Activated naive CD4-positive, alpha-beta T cell treated with anti-CD3 and anti-CD28 coated beads for 36 hours (primary cell): ENCODE measurements at places on chromosomes 5 and 9.

DNA sequence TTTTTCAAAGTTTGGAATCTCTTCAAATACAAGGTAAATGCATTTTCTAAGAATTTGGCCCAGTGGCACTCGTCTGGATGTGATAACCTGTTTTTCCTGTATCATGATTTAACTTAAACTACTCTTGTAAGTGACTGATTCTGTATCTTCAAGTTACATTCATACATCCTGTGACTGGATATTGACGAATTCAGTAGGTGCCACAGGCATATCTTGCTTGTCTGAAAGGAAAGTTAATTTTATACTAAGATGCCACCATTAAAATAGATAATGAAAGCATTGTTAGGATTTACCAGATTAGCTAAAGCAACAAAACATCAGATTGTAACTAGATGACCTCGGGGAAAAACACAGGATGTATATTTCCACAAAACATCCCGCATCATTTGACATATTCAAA, 175.3 kb upstream of the ZNF608 start:
- H3K27ac ChIP-seq = no peak overlapping the region
- no peaks in the 10 kb centered on the region for H3K4me1 ChIP-seq
- no peaks in the 10 kb centered on the region for H3K36me3 ChIP-seq
- H3K27me3 ChIP-seq = peaks cover 1% of the 10 kb centered on the region

DNA sequence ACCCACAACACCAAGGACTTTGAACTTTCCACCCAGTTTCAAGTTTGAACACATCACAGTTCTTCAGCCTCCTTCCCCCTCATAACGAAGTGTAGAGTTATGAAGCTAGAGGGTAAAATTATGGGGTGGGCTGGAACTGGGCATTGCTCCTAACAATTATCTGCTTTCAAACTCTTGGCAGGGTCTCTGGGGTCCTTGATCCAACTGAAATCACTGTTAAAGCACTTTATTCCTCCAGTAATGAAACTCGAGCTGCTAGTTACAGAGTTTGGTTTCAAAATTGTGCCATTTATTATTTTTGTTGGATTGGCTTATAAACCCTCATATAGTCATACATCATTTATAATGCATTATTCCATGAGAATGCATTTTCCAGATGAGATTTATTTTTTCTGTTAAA, 158.5 kb downstream of the RGS3 start:
- no peak for DNase-seq
- H3K4me3 ChIP-seq = no peak overlapping the region
- peaks cover 2% of the 10 kb centered on the region for H3K27me3 ChIP-seq
- H3K36me3 ChIP-seq = no peaks in the 10 kb centered on the region

DNA sequence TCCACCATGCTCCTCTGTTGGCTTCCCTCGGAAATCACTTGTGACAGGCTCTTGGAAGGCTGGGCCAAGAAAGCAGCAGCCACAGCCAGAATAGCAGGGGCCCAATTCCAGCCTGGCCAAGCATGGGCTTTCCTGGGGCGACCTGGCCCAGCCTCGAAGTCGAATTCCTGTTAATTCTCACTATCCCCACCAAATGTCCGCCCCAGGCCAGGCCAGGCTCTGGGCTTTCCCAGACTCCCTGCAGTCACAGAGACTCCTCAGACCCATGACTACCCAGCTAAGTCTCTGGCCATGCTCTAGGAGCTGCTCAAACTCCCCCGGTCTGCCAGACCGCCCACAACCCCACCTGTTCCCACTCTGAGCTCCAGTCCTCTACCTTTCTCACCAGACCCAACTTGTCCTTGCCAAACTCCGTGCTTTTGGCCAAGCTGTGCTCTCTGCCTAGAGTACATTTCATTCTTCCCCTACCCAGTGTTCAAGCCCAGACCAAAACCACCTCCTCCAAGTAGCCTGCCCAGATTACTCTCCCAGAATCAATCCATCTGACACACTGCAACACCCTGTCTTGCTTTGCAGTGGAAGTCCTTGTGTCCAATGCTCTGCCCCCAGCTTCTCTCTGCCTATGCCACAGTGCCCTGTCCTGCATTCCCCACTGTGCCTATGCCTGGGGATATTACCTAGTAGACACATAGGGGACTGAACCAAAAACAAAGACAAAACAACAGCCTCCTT, 26.2 kb downstream of the SHB start:
- H3K4me1 ChIP-seq = peaks cover 3% of the 10 kb centered on the region
- H3K4me3 ChIP-seq = no peak overlapping the region
- no peaks in the 10 kb centered on the region for H3K36me3 ChIP-seq
- H3K27me3 ChIP-seq = no peaks in the 10 kb centered on the region

DNA sequence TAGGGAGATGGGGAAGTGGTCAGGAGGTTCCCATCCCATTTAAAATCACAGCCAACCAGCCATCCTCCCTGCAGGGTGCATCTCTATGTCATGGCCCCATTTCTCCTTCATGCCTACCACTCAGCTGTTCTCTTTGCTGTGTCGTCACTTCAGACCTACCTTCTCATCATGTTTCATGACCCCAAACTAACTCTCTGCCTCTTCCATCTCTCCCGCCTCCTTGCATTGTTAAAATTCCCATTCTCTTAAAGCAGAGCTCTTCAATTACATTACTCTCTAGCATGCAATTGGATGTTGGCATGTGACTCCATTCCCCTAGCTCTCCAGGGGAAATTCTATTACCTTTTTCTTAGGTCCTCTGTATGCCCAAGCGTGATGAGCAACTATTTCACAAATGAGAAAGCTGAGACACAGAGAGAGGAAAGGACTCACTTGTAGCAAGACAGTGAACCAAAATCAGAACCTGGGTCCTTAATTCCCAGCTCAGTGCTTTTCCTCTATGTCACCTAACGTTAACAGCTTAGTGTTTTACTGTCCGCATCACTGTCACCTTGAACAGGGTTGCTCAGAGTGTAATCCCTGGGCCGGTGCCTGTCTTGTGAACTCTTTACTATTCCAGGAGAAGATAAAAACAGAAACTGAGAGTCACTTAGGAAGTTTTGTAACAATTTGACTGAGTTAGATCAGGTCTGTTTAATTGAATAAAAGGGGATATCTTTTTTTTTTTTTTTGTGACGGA, 28.1 kb downstream of the PDE6A start:
- H3K27me3 ChIP-seq = peaks cover 7% of the 10 kb centered on the region
- DNase-seq = no peak
- no peak overlapping the region for H3K4me3 ChIP-seq
- peaks cover 1% of the 10 kb centered on the region for H3K4me1 ChIP-seq

DNA sequence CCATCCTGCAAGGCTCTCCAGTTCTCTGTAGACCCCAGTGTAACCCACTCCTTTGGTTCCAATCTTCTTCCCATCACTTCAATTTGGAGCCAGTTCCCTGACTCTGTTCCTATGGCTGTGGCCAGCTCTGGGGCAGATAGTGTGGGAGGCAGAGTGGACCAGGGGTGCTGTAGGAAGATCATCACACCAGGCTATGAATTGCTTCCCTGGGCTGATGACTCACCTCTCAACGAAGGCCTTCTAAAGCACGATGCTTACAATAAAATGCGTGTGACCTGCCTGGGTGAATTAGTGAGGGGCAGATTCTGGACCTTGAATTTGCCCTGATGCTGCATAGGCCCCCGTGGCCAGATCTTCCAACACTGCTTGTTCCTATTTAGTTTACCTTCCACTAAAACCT, 289.7 kb downstream of the FBXL7 start:
- no peaks in the 10 kb centered on the region for H3K36me3 ChIP-seq
- H3K4me1 ChIP-seq = no peaks in the 10 kb centered on the region
- no peaks in the 10 kb centered on the region for H3K27me3 ChIP-seq
- no peak overlapping the region for H3K27ac ChIP-seq
- DNase-seq = no peak

- DNase-seq = peak; percentile 47
- no peak overlapping the region for H3K4me3 ChIP-seq
- H3K4me1 ChIP-seq = peaks cover 25% of the 10 kb centered on the region
- H3K27me3 ChIP-seq = no peaks in the 10 kb centered on the region
- peaks cover 12% of the 10 kb centered on the region for H3K36me3 ChIP-seq
These were observed 131.4 kb downstream of the CD180 start for GRCh38 chr5:67065237-67065636.

GRCh38 chr5:111743988-111744387, 13.0 kb downstream of the NREP start:
- H3K27ac ChIP-seq = no peak overlapping the region
- H3K4me3 ChIP-seq = no peak overlapping the region
- H3K36me3 ChIP-seq = no peaks in the 10 kb centered on the region

DNA sequence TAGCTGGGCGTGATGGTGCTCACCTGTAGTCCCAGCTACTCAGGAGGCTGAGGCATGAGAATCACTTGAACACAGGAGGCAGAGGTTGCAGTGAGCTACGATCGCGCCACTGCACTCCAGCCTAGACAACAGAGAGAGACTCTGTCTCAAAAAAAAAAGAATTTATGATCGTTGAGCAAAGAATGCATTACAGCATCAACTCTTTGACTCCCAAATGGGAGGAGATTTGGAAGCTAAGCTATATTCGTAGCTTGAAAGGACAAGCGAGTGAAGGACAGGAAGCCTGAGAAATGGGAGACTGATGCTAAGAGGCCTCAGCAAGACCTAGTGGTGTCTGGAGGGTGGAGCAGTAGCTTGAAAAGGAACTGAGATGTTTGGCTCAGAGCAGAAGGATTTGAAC, 10.3 kb upstream of the CCIN start:
- H3K27me3 ChIP-seq = no peaks in the 10 kb centered on the region
- peaks cover 6% of the 10 kb centered on the region for H3K36me3 ChIP-seq
- H3K4me1 ChIP-seq = peaks cover 11% of the 10 kb centered on the region
- H3K4me3 ChIP-seq = no peak overlapping the region

GRCh38 chr9:121620777-121621449, 30.5 kb upstream of the DAB2IP start:
- no peak overlapping the region for H3K27ac ChIP-seq
- H3K27me3 ChIP-seq = peaks cover 6% of the 10 kb centered on the region
- DNase-seq = peak; percentile 17
- H3K36me3 ChIP-seq = no peaks in the 10 kb centered on the region
- H3K4me3 ChIP-seq = no peak overlapping the region

DNA sequence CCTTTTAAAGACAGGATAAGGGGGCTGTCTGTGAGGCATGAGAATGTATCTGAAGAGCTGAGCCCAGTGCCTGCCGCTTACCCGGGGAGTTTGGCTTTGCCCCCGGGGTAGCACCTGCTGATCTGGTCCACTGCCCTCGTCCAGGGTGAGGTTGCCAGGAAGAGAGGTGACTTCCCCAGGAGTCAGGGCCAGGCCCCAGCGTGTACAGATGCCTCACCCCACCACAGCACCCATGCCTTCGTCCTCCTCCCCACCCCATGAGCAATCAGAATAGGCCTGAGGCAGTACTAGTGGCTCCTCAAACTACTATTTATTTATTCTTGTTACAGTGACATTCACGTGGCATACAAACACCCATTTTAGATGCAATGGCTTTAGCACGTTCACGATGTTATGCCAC, 15.7 kb upstream of the AIF1L start:
- no peak overlapping the region for H3K4me3 ChIP-seq
- no peaks in the 10 kb centered on the region for H3K36me3 ChIP-seq
- H3K27me3 ChIP-seq = no peaks in the 10 kb centered on the region

- H3K27me3 ChIP-seq = no peaks in the 10 kb centered on the region
- H3K27ac ChIP-seq = no peak overlapping the region
- DNase-seq = no peak
- H3K4me3 ChIP-seq = no peak overlapping the region
- H3K4me1 ChIP-seq = no peaks in the 10 kb centered on the region
These were observed 99.0 kb downstream of the MUSK start for GRCh38 chr9:110767559-110768063.

DNA sequence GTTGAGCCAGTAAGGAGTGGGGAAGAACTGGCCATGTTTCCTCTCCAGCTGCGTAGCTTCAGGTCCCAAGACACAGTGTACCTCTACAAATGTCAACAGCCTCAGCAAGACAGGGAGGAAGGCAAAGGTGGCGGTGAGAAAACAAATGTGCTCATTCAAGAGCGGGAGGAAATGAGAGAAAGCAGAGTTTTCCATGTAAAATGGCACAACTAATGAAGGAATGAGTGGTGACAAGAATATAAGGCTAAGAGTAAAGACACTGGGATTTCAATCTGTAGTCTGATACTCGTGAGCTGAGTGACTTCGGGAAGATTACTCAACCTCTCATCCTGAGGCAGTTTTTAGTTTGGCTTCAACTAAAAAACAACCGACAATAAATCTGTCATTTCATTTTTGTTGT, 67.6 kb downstream of the DPYSL3 start:
- no peak overlapping the region for H3K4me3 ChIP-seq
- H3K36me3 ChIP-seq = no peaks in the 10 kb centered on the region
- no peaks in the 10 kb centered on the region for H3K4me1 ChIP-seq
- no peak overlapping the region for H3K27ac ChIP-seq

DNA sequence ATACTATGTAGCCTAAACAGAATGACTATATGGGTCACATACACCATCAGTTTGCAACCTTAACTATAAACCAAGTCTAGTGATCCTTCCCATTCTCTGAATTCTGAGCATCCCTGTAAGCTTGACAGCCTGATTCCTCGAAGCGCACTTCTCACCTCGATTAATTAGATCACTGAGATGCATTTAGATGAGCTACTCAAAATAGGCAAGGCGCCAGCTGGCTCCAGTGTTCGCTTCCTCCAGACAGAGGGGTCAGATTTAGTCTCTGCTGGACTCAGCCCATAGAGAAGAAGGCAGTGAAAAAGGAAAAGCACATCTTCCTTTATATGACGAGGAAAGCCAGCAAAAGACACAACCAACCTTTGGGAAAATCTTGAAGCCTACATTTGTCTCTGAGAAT, 371.5 kb downstream of the MLLT3 start:
- DNase-seq = no peak
- H3K27ac ChIP-seq = no peak overlapping the region
- no peak overlapping the region for H3K4me3 ChIP-seq
- H3K4me1 ChIP-seq = peaks cover 22% of the 10 kb centered on the region

DNA sequence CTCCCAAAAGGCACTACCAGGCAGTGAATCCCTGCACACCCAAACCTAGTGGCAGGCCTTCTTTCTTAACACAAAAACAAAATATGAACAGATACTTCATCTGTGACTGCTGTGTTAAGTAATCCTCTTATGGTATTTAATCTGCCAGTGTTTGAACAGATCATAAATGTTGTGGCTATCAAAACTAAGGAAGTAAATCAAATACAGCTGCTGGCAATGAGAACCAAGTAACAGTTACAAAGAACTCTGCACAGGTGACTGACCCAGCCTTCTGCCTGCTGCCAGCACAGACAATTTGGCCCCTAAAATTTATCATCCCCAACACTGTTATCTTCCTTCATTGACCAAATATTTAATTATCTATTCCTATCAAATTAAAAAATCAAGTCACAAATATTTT, 78.0 kb downstream of the GNAQ start:
- DNase-seq = no peak
- H3K36me3 ChIP-seq = no peaks in the 10 kb centered on the region
- H3K4me3 ChIP-seq = no peak overlapping the region
- peaks cover 50% of the 10 kb centered on the region for H3K4me1 ChIP-seq

GRCh38 chr5:124504081-124504916, 242.1 kb downstream of the ZNF608 start:
- H3K27ac ChIP-seq = no peak overlapping the region
- H3K27me3 ChIP-seq = peaks cover 3% of the 10 kb centered on the region
- no peak overlapping the region for H3K4me3 ChIP-seq
